IMR-90 (cell line): ENCODE measurements at places on chromosomes 16 and 17.

GRCh38 chr16:23339787-23340186 lies 37.7 kb downstream of the SCNN1B start:
- no peaks in the 10 kb centered on the region for H3K4me1 ChIP-seq
- H3K27ac ChIP-seq = no peak overlapping the region
- H3K4me3 ChIP-seq = no peak overlapping the region
- no peaks in the 10 kb centered on the region for H3K36me3 ChIP-seq

DNA sequence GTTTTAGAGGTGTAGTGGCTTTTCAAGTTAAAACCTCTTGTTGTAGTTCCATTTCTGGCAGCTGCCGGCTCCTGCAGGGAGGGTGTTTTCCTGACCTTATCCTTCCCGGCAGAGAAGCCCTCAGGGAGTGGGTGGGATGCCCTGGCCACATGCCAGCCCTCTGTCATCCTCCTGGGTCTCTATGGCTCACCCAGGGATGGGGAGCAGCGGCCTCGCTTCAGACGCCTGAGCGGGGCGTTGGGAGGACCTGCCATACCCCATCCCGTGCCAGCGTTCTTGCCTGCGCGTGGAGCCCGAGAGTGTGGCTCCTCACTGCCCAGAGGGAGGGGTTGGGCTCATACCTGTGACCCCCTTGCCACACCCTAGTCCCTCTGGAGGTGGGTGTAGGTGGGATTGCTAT lies 11.9 kb downstream of the KCNJ12 start:
- no peaks in the 10 kb centered on the region for H3K36me3 ChIP-seq
- DNase-seq = no peak
- no peaks in the 10 kb centered on the region for H3K4me1 ChIP-seq
- H3K4me3 ChIP-seq = no peak overlapping the region

- H3K36me3 ChIP-seq = no peaks in the 10 kb centered on the region
- no peak for DNase-seq
- no peak overlapping the region for H3K27ac ChIP-seq
- peaks cover 39% of the 10 kb centered on the region for H3K27me3 ChIP-seq
- H3K4me1 ChIP-seq = peaks cover 4% of the 10 kb centered on the region; the same call in 1 of the 2 replicates
Measured at GRCh38 chr17:80474961-80475909, 1.2 kb downstream of the NPTX1 start.

GRCh38 chr16:3992297-3993051 lies 112.0 kb upstream of the CREBBP start:
- no peak for DNase-seq
- no peaks in the 10 kb centered on the region for H3K27me3 ChIP-seq
- H3K4me3 ChIP-seq = no peak overlapping the region
- H3K27ac ChIP-seq = no peak overlapping the region
- H3K4me1 ChIP-seq = no peaks in the 10 kb centered on the region

DNA sequence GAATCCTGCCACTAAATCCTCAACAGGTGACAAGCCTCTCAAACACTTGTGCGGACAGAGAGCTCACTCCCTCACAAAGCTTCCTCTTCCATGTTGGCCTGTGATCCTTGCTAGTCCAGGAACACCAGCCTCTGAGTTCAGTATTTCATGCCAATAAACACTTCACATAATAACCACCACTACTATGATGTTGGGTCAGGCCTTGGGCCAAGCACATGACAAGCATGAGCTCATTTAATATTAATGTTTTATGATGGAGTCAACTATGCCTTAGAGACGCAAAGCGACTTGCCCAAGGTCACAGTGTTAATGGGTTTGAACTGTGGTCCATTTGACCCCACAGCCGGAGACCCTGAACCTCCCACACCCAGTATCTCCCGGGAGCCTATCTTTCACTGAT lies 129.1 kb downstream of the GAS7 start:
- H3K4me3 ChIP-seq = no peak overlapping the region
- H3K4me1 ChIP-seq = no peaks in the 10 kb centered on the region
- no peak overlapping the region for H3K27ac ChIP-seq
- no peaks in the 10 kb centered on the region for H3K36me3 ChIP-seq
- no peak for DNase-seq
- H3K27me3 ChIP-seq = no peaks in the 10 kb centered on the region

DNA sequence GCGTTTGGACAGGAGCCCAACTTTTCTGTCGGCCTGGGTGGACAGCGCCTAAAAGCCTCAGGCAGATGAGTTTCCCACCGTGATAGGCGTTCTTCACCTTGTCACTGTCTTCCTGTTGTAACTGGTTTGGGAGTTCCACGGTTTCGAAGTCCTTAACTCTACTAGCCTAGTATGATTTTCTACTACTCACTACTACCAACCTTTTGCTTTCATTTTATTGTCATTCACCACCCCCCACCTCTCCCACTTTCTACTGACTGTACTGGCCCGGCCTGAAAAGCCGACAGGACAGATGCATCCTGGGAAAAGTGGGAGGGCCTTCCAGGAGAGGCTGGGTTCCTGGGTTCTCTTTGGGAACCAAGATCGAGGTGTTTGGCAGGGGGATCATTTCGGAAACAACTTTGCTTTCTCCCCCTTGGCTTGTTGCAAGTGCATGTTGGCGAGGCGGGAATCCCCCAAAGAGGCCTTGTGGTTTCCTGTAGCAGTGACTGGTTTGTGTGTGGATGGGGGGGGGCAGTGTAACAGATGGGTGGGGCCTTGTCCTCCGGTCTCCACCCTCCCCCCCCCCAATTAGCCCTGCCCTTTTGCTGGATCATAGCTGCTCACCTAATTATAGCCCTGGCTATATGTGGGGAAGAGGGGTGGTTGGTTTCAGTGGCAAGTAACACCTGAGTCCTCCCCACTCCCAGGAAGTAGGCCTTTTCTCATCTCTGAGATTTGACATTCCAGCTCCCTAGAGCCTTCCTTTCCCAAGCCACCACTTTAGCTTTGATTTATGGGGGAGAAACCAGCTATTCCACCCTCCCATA lies 1.4 kb downstream of the EIF5A start:
- H3K36me3 ChIP-seq = peaks cover 31% of the 10 kb centered on the region
- peak; percentile 77 for DNase-seq
- H3K4me1 ChIP-seq = peaks cover 2% of the 10 kb centered on the region; the same call in 1 of the 2 replicates
- H3K27me3 ChIP-seq = no peaks in the 10 kb centered on the region
